ENCODE measurements at places on chromosomes 13 and 19.

GRCh38 chr13:76992548-76993001, 694 bp downstream of the CLN5 start:
- H3K36me3 ChIP-seq: peaks cover 34% of the 10 kb centered on the region
- peak overlapping the region; percentile 38 for H3K27ac ChIP-seq
- H3K4me3 ChIP-seq: peak overlapping the region; percentile 56
- H3K27me3 ChIP-seq: no peaks in the 10 kb centered on the region

DNA sequence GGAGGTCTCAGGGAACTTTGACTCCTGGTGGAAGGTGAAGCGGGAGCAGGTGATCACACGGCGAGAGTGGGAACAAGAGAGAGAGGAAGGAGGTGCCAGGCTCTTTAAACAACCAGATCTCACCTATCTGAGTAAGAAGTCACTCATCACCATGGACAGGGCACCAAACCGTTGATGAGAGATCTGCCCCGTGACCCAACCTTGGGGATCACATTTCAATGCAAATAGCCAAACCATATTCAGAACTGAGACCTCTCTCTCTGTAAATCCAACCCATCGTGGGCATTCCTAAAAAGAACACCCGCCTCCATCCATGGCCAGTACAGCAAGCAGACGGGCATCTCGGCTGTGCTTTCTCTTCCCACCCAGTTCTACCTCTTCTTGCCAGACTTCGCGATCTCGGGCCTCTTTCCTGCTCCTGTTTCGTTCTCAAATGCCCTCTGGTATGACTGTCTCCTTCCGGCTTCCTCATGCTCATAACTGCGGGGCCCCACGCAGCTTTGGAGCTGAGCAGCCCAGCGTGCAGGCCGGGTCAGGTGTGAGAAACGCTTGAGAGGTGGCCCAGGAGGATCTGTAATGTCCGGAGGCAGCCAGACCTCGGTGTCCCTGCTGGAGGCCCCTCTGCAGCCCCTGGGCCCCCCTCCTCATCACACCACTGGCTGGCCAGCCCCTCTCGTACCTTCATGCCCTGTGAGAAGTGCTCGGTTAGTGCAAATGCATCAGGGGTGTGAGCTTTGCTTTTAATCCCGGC, 97.0 kb upstream of the GPR183 start:
- H3K4me3 ChIP-seq: no peak overlapping the region
- H3K4me1 ChIP-seq: no peaks in the 10 kb centered on the region
- no peaks in the 10 kb centered on the region for H3K27me3 ChIP-seq
- no peaks in the 10 kb centered on the region for H3K36me3 ChIP-seq
- H3K27ac ChIP-seq: no peak overlapping the region

DNA sequence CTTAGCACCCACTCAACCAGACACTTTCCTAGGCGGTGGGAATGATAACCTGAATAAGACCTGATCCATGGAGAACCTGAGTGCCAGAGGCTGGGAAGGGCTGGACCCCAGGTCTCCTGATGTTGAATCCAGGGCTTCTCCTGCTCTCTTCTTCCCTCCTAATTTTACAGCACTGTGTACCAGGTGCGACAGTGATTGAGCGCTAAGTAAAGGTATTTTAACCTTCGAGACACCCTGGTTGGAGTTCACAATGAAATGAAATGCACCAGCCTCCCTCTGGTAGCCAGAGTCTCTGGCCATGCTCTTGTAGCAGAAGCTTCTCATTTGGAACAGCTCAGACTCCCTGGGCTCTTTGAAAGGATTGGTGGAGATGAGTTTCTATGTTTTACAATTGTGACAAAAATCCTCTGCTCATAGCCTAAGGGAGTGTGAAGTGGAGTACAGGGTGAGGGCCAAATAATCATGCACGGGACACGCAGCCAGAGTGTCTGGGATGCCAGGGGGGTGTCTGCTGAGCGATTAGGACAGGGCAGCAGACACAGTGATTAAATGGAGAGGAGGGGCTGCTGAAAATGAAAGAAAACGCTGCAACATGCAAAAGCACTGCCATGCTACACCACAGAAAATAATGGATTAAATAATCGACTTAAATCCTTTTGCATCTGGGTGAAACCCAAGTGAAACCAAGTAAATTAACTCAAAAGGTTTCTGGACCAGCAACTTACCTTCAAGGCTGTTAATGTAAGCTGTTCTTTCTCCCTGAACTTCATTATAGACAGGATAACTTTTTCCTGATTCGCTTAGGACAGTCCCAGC, 83.8 kb downstream of the FAM216B start:
- H3K27me3 ChIP-seq: no peaks in the 10 kb centered on the region
- no peak overlapping the region for H3K27ac ChIP-seq
- DNase-seq: no peak
- no peaks in the 10 kb centered on the region for H3K4me1 ChIP-seq
- no peaks in the 10 kb centered on the region for H3K36me3 ChIP-seq
- no peak overlapping the region for H3K4me3 ChIP-seq

GRCh38 chr13:20814224-20814910, 40.6 kb upstream of the EEF1AKMT1 start:
- no peaks in the 10 kb centered on the region for H3K27me3 ChIP-seq
- H3K4me3 ChIP-seq: no peak overlapping the region
- peaks cover 25% of the 10 kb centered on the region for H3K4me1 ChIP-seq
- peaks cover 9% of the 10 kb centered on the region for H3K36me3 ChIP-seq

- H3K36me3 ChIP-seq: no peaks in the 10 kb centered on the region
- H3K27me3 ChIP-seq: no peaks in the 10 kb centered on the region
- no peak for DNase-seq
- H3K4me3 ChIP-seq: no peak overlapping the region
- no peaks in the 10 kb centered on the region for H3K4me1 ChIP-seq
- H3K27ac ChIP-seq: no peak overlapping the region
Observed at GRCh38 chr13:67509018-67509417, 278.9 kb upstream of the PCDH9 start.

DNA sequence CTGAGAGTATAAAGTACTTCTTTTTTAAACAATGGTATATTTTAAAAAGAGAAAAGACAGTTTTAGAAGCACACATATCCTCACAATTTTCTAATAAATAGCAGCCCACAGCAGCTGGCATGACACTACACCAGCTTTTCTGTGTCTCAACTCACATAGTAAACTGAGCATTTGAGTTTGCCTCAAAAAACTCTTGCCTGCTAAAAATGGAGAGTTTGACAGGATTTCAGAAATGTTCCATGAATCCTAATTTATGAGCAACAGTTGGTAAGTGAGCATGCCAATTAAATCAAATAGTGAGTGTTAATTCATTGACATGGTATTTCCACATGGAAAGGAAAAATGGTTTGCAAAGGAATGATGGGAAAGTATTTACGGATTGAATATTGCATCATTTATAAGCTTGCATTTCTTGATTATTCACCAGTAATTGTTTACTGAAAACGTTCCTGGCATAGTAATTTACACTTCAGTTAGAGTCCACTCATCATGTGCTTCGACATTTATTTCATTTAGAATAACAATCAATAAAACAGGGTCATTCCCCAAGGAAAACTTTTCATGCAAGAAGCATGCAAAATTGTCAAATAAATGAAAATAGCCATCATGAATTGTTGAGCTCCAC, 323.0 kb downstream of the EFNB2 start:
- DNase-seq: no peak
- no peaks in the 10 kb centered on the region for H3K27me3 ChIP-seq
- H3K4me3 ChIP-seq: no peak overlapping the region

DNA sequence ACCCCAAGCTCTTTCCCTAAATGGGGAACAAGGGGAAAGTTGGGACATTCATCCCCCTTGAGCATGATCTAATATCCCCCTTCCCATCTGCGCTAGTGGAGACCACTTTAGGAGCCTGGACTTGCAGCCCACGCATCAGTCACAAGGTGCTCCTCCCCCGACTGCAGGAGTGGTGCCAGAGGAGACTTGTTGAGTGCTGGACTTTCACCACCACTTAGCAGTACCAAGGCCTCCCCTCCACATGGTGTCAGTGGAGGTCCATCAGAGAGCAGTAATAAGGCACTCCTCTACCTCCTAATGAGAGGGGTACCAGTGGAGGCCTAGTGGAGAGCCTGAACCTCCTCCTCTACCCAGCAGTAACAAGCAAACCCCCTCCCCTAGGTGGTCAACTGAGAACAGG, 22.5 kb downstream of the CAB39L start:
- H3K36me3 ChIP-seq: no peaks in the 10 kb centered on the region
- H3K27ac ChIP-seq: no peak overlapping the region
- no peak overlapping the region for H3K4me3 ChIP-seq
- H3K27me3 ChIP-seq: no peaks in the 10 kb centered on the region
- no peak for DNase-seq

DNA sequence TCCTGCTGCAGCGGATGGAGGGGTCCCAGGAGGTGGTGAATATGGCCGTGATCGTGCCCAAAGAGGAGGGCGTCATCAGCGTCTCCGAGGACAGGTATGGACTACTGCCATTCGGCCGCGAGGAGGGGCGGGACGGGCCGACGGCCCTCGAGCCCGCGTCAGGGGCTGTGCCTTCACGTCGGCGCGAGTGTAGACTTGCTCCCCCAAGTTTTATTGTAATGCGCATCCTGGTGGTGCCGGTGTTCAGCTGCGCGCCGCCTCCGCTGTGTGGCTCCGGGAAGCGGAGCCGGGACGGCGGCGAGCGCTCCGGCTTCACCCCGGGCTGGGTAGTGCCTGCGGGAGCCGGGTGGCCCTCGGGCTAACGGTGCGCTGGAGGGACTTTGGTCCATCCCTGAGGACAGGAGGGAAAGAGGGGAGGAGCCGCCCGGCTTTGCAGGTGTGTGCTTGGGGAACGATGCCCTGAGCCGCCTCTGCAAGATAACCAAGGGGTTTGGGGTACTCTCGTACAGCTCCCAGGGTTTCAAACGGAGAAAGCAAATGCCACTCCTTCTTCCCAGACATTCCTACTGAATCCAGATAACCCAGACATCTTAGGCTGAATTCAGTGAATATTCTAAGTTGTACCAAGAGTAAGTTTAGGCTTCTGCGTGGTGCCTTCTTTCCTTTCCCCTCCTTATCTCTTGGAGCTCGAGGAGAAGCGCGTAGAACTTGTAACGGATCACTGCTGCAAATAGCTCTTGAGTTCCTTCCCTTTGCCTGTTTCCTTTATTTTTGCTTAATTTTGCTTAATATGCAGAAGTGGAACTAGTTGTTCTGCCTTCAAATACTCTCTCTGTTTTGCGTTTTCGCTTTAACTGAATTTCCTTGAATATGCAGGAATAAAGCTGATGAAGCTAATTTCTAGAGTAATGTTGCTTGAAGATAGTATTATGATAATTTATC, 740 bp downstream of the WDFY2 start:
- H3K36me3 ChIP-seq: peaks cover 18% of the 10 kb centered on the region
- peaks cover 44% of the 10 kb centered on the region for H3K4me1 ChIP-seq
- DNase-seq: peak; percentile 77
- no peaks in the 10 kb centered on the region for H3K27me3 ChIP-seq
- H3K4me3 ChIP-seq: peak overlapping the region; percentile 91

DNA sequence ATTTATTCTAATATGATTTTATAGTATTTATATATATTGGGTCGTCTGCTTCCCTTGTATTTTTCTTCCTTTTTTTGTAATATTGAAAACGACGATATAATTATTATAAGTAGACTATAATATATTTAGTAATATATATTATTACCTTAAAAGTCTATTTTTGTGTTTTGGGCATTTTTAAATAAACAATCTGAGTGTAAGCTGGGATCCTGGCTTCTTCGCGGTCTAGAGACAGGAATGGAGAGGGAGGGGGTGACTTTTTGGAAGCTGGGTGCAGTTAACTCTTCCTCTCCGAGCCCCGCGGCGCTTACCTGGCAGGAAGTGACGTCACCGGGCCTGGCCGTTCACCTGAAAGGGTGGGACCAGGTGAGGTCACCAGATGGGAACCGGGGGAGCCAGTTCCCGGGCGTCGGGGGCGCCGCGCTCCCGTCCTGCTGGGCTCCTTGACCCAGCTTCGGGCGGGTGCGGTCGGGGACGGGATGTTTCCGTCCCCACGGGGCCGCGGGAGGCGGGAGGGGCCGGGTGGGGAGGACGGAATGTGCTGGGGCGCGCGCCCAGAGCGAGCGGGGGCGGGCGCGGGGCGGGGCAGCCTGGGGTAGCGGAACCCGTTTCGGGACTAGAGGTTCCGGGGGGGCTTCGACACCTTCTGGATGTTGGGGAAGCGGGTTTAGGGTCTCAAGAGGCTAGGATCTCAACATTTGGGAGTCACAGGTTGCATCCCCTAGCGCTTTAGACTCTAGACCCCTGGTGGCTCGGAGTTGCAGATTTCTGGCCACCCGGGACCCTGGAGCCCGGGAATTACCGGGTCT, 2.8 kb downstream of the ZFP36 start:
- no peaks in the 10 kb centered on the region for H3K27me3 ChIP-seq
- DNase-seq: peak; percentile 99
- H3K27ac ChIP-seq: peak overlapping the region; percentile 97
- H3K36me3 ChIP-seq: peaks cover 25% of the 10 kb centered on the region
- peak overlapping the region; percentile 89 for H3K4me3 ChIP-seq

GRCh38 chr13:31896427-31896826, 135.1 kb upstream of the FRY start:
- H3K4me3 ChIP-seq: no peak overlapping the region
- H3K36me3 ChIP-seq: no peaks in the 10 kb centered on the region
- DNase-seq: no peak
- H3K4me1 ChIP-seq: no peaks in the 10 kb centered on the region

DNA sequence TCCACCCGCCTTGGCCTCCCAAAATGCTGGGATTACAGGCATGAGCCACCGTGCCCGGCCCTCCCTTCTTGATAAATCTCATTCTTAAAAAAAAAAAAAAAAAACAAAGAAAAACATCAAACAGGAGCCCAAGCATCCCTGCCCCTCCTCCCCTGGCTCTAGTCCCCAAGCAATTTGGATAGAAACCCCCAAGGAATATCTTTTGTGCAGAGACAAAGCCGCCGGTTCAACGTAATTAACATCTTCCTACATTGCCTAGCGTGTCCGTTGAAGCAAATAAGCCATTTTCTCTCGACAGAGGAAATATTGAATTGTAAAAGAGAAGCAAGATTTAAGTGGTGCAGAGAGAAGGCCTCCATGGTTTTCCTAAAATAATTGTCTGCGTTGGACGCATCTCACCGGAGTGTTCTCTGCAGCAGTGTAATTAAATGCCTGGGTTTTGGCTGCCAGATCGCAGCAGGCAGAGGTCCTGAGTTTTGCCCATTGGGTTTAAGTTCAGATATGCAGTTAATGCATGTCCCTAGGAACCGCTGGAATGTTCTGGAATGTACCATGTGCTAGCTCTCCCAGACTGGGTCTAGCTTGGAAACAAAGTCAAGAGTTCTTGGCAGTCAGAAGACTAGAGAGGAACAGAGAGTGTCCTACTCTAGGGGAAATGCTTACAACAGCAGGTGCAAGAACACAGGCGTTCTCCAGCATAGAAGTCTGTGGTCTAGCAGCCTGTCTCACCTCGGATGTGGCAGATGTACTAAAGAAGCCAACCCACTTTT, 30.8 kb downstream of the PIN1 start:
- no peaks in the 10 kb centered on the region for H3K27me3 ChIP-seq
- no peak overlapping the region for H3K4me3 ChIP-seq
- DNase-seq: no peak
- H3K36me3 ChIP-seq: no peaks in the 10 kb centered on the region
- no peaks in the 10 kb centered on the region for H3K4me1 ChIP-seq

DNA sequence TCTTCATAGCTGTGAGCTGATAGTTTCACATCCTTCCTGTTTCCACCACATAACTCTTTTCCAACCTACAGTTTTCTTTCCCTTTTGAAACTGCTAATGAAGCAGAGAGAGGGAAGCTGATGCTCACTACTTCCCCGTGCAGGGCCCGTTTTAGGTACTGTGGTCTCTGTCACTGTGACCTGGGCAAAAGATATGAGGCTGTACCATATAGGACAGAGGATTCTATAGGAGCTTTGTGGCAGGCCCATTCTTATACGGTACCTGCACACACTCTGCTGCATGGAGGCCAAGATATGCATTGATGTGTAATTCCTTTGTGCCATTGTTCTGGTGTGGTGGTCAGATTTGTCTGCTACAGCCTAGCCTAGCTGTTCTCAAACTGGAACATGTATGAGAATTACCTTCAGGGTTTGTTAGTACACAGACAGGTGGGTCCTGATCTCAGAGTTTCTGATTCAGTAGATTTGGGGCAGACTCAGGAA, 577.3 kb downstream of the LMO7 start:
- H3K36me3 ChIP-seq: no peaks in the 10 kb centered on the region
- no peak overlapping the region for H3K4me3 ChIP-seq
- H3K27me3 ChIP-seq: no peaks in the 10 kb centered on the region
- DNase-seq: no peak
